NCI-H1092 (cell line): ENCODE measurements at places on chromosomes 13 and 19.

DNA sequence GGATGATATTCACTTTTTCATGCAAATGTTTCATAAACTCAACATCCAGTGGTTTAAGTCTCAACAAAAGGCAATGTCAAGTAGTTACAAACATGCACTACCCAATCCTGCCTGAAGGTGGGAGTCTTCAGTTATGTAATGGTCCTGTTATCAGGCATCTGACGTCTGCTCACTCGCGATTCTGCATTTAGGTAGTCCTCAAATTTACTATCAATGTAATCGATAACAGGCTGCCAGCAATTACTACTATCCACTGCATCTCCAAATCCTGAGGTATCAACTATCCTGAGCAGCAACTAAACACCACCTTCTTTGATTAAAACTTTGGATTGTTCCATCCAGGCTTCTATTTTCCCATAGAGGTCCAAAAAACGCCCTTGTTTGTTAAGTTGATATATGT is 51.2 kb downstream of the NLRP12 start:
- peak; percentile 1 for DNase-seq

GRCh38 chr19:5578097-5578846 is 10.5 kb upstream of the TINCR start:
- DNase-seq = peak; percentile 24

DNA sequence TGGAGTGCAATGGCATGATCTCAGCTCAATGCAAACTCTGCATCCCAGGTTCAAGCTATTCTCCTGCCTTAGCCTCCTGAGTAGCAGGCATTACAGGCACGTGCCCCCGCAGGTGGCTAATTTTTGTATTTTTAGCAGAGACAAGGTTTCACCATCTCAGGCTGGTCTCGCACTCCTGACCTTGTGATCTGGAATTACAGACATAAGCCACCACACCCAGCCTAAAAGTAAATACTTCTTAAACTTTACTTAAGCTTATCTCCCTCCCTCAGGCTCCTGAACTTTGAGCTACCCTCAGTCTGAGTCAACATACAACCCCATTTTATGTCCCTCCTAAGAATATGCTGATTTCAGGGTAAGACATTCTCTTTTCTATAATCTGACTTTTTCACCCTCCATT is 66.1 kb downstream of the ZNF486 start:
- no peak for DNase-seq

DNA sequence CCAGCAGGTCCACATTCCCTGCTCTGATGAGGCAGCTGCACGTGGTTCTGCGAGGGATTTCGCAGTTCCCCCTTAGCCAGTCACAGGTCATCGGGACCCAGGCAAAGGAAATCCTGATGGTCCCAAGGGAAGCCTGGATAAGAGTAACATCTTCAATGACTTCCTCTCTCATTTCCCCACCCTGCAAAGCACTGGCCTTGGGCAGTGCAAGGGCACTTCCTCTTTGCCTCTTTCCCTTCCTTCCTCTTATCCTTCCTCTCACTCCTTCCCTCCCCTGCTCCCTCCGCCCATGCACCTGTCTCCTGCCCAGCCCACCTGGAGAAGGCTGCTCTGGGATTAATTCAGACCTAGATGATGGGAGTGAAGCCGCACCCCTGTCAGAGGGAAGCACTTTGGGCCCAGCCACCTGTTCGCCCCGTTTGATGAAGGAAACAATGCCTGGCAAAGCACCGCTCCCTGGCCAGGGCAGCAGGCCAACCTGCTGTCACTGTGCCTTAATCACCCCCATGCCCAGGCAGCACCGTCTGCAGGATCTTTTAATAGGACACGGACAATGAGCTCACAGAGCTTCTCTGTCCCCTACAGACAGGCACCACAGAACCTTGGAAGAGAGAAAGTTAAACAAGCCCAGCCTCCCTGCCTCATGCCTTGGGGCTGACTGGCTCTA is 113.5 kb upstream of the PABPC3 start:
- no peak for DNase-seq

GRCh38 chr13:50158385-50159165 is 143.3 kb downstream of the KCNRG start:
- DNase-seq = no peak

- DNase-seq = peak; percentile 81
Observed at GRCh38 chr13:33870046-33870668, 52.2 kb downstream of the RFC3 start.

DNA sequence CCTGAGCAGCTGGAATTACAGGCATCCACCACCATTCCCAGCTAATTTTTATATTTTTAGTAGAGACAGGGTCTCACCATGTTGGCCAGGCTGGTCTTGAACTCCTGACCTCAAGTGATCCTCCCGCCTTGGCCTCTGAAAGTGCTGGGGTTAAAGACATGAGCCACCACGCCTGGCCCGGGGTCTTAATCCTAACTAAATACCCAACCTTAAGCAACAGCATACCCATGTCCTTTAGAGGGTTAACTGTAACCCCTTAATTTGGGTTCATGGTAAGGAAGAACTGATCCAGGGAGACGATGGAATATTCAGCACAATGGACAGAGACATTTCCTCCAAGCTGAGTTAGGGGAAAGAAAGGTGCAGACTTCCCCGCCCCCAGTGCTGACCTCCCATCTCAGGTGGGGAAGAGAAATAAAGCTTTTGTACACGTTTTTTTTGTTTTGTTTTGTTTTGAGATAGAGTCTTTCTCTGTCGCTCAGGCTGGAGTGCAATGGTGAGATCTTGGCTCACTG is 8.7 kb upstream of the GALP start:
- DNase-seq = no peak

- no peak for DNase-seq
Observed at GRCh38 chr13:27635266-27635665, 13.6 kb downstream of the POLR1D start.

- DNase-seq = no peak
Observed at GRCh38 chr19:55584871-55585270, 4.2 kb upstream of the ZNF579 start.

- no peak for DNase-seq
Observed at GRCh38 chr13:63088226-63088625, 1672.6 kb upstream of the PCDH20 start.

DNA sequence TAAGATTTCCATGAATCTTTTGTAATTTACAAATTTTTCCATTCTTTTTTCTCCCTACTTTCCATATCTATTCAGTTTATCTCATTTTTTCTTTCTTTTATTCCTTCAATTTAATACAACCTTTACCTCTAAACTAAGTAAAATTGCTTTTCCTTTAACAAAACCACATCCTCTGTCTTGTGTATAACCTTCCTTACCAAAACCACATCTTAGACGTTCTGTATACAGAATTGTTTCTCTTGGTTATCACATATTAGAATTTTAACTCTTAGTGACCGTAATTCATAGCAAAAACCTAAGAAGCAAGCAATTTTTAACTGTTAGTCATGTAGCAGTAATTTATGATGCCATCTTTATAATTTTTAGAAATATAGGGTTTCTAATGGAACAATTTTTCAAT is 15.0 kb downstream of the PPP5C start:
- no peak for DNase-seq

- DNase-seq = no peak
Observed at GRCh38 chr19:41714598-41714997, 6.2 kb downstream of the CEACAM5 start.

DNA sequence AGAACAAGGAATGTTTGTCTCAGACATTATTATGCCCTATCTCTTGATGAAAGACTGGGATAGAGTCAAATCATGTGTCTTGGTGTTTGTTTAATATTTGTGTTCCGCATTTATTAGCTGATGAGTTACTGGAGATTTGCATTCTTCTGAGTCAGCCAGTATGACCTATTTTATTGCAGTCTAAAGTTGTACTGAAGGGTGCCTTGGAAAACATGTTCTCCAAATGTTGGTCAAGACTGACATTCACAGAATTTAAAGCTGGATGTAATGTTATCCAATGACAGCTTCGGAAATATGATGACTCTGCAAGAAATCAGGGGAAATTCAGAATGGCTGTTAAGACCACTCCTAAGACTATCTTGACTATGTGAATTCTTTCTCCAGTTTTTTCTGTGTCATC is 134.0 kb downstream of the KCNRG start:
- no peak for DNase-seq

- DNase-seq = no peak
Observed at GRCh38 chr19:8022275-8022674, 16.8 kb upstream of the ELAVL1 start.

GRCh38 chr19:17109962-17110598 is 34.5 kb downstream of the MYO9B start:
- DNase-seq = no peak
